ENCODE measurements at places on chromosomes 5 and 9.

GRCh38 chr5:3080366-3080765, 328.9 kb upstream of the IRX2 start:
- DNase-seq, result no peak

GRCh38 chr5:56871777-56872176, 37.6 kb upstream of the SETD9 start:
- no peak for DNase-seq

DNA sequence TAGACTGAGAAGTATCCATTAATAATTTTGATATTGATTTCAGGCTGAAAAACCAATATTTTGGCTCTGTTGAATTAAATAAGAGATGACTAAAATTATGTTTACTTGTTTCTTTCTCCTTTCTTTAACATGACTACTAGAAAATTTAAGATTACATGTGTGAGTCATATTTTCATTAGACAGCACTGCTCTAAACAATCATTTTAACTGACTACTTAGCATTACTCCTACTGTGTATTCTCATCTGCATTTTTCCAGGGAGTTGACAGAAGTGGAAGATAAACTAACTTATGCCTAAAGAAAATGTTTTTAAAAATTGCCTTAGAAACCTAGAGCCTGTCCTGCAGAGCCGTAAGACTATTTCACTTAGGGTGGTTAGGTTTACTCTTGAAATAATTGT, 29.1 kb downstream of the TNC start:
- DNase-seq, result no peak

DNA sequence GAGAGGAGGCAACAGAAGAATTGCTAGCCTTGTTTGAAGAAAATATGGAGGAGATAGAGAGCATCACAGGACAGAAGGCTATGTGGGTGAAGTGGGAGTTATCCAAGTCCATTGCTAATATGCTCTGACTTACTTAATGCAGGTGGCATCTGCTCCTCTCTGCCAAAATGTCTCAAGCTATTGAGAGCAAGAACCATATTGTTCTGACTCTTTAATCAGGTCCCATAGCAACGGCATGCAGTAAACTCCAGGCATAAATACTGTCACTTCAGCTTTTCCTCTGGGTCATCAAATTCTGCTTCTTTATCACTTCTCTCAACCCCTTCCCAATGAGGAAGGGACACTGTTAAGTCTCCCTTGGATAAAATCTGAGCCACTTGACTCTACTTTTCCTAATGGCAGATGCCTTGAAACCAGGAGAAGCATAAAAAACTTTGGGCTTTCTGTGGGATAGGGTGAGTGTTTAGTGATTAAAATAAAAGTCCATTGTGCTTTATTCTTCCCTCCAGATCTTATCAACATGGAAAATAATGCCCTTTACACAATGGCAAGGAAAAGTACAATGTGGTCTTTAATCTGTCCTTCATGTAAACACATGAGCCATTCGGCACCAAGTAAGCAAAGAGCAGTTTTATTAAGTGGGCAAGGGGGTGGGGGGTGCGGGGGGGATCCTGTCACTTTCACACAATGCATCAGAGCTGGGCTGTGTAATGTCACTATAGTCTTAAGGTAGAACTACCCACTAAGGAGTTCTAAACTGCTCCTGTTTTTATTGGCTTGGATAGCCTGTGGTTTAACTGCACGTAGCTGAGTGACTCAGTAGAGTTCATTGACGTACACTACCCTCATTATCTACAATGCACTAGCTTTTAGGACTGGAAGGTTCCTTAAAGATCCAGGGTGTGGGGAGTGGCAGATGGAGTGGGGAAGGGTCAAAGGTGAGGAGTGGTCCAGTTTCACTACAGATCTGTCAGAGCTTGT, 71.0 kb upstream of the TARS1 start:
- DNase-seq, result no peak

DNA sequence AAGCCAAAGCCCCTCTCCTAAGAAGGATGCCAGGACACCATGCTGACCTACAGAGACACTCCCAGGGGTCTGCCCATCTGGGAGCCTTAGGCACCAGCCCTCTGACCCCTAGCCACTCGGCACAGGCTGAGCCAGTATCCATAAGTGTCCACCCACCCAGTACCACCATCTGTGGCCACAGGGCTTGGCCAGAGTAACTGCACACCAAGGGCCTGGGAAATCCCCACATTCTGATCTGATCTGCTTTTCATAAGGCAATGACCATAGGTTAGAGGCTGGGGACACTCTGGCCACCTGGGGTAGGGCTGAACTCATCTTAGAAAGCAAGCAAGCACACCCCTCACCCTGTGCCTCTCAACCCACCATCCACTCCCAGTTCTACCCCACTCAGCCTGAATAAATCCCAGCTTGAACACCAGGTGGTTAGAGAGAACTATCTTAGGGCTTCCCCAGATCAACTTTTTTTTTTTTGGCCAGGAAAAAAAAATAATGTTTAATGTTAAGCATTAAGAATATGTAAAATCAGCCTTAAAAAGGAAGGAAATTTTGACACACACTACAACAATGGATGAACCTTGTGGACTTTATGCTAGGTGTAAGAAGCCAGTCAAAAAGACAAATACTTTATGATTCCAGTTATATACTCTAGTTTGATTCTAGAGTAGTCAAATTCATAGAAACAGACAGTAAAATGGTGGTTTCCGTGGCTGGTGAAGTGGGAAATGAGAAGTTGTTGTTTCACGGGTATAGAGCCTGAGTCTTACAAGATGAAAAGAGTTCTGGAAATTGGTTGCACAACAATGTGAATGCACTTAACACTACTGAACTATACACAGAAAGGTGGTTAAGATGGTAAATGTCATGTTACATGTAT, 6.2 kb downstream of the GNPDA1 start:
- no peak for DNase-seq

DNA sequence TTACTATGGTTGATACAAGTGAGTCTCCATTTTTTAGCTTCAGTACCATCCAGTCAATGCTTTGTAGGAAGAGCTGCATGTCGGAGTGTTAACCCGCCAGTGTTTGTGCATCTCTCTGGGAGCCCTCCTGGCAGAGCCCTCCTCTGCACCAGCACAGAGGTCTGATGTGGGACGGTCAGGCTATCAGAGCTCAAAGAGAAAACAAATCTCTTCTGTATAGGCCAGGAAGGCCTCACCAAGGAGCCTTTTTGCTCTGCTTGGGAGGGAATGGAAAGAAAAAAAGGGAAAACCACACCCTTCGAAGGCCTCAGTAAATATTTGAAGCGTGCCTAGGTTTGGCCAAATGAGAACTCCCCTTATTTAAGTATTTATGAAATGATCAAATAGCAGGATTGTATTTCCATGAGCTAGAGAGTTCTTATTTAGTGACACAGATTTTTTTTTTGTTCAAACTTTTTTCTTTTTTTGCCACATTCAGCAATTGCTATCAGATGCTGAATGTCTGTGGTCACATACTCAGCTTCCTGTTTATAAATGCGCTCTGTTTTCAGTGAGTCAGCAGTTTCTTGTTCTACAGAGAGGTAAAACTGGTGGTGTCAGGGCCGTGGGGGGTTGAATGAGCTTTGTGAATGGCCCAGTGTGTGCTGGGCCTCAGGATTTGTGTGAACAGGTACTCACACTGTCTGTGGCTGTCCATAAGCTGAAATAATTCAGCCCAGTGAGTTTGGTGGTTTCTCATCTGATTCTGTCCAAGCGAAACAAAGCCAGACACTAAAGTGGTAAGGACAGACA, 226.6 kb downstream of the SNX18 start:
- peak; percentile 71 for DNase-seq

GRCh38 chr9:125701351-125701750, 5.7 kb downstream of the MAPKAP1 start:
- DNase-seq, result no peak

GRCh38 chr9:112430006-112430522, 50.2 kb downstream of the HSDL2 start:
- no peak for DNase-seq

GRCh38 chr5:163448491-163448890, 11.1 kb downstream of the CCNG1 start:
- no peak for DNase-seq

DNA sequence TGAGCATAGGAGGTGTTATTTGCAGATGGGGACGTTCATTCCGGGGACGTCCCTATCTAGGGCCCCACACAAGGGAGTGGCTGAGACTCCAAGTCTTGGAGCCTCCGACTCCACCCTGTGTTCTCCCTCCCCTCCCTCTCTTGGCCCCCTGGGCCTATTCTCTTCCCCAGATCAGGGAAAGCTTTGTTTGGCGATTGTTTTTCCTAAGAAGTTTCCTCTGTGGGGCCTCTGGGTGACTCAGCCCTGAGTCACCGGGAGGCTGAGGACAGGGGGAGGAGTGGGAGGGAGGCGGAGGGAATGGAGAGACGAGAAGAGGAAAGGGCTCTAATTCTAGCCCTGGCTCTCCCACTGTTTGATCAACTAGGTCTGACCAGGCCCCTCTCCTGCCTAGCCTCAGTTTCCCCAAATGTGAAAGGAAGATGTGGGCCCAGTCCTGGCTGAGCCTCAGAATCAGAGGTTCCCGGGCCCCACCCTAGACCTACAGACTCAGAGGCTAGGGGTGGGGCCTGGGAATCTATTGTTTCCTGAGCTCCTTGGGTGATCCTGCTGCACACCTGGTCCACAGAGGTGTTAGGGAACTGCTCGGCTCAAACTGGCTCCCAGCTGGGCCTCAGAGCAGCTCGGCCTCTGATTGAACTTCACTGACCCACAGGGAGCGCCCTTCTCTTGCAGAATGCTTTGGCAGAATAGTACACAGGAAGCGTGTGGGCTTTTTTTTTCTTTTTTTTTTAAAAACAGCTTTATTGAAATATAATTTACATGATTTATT, 19.2 kb downstream of the GSN start:
- peak; percentile 81 for DNase-seq
